Endothelial cell (in vitro differentiated cells): ENCODE measurements at places on chromosomes 4 and X. TPM values are rescaled to one million over a fixed set of nuclear protein-coding genes. Genes with fewer than 3 reads are reported as not detected.
A peak's percentile ranks its signal among the peaks of the same experiment; 100 is the strongest.

The FRG2 gene
- total RNA-seq = not detected

The GPM6B gene
- 18.8 TPM for total RNA-seq

The AMOT gene
- 31.2 TPM for total RNA-seq

The NKX3-2 gene
- total RNA-seq = 4.5 TPM

The IL9R gene
- 0.38 TPM for total RNA-seq

The HSFX1 gene
- 5.5 TPM for total RNA-seq

The DOK7 gene
- total RNA-seq = 0.69 TPM

The MAGEC1 gene
- total RNA-seq = not detected

GRCh38 chrX:124125471-124125870, 164.0 kb downstream of the STAG2 start:
- no peak for DNase-seq

DNA sequence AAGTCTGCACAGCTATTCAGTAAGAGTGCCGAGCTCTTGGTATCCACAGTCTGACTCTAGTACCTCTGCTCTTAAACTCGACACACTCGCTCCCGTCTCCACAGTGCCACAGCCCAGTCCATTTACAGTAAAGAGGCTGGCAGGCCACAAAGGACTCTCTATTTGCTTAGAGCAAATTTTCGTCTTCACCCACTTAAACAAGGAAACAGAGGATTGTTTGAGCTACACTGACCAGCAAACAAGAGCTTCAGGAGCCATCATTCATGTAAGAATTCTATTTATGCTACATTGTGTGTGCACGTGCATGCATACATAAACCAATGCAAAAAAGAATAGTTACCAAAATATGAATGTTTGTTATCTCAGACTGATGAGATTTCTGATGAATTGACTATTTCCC, 290.2 kb downstream of the USP46 start:
- DNase-seq = no peak

- DNase-seq = no peak
Measured at GRCh38 chr4:51942833-51943215, 77.3 kb downstream of the LRRC66 start.

- no peak for DNase-seq
Measured at GRCh38 chrX:146907391-146908240, 93.1 kb upstream of the CXorf51A start.

DNA sequence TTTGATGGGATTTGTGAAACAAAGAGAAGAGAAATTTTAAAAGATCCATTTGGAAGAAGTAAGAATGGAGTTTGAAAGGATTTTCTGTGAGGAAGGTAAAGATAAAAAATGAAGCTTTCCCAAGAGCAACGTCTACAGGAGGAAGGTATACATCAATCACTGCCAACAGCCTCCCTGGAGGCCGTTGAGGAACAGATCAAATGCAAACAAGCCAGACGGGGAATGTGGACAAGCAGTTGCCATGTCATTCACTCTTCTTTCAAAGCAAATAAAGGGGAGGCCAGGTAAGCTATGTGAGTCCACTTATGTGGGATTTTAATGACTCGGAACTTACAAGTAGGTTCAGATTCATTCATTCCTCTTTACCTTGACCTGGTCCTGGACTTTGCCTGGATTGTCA, 1020.5 kb upstream of the AGA start:
- DNase-seq = no peak

DNA sequence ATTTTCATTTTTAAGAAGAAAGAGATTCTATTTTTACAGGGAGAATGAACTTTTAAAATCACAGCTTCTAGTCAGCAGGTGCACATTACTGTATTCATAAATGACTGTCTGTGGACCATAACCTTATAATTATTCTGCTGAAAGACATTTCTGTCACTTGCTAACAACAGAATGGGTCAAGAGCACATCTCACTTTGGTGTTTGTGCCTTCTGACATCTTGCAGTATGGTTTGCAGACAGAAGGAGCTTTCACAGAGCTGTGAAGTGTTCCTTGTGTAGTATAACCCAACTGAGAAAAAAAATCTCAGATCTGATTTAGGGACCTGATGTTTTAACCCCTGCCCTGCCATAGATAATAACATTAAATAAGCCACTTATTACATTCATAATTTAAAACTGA, 131.4 kb upstream of the CTSO start:
- DNase-seq = no peak

- no peak for DNase-seq
Measured at GRCh38 chr4:168124008-168124641, 31.8 kb downstream of the ANXA10 start.

DNA sequence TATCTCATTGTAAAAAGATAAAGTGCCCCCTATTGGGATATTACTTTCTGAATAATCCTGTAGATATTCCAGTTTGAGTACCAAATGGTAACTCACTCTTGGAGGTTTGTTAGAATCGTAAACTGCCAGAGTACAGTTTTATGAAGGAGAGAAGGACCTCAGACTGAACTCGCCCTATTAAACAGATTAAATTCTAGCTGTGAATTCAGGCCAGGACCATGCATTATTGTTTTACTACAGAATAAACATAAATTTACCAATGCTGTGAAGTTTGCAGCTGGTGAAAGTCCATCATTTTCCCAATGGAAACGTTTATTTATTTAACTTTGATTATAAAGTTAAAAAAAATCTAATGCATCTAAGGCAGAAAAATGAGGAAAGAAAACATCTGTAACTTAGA, 20.2 kb upstream of the PRDM5 start:
- no peak for DNase-seq

DNA sequence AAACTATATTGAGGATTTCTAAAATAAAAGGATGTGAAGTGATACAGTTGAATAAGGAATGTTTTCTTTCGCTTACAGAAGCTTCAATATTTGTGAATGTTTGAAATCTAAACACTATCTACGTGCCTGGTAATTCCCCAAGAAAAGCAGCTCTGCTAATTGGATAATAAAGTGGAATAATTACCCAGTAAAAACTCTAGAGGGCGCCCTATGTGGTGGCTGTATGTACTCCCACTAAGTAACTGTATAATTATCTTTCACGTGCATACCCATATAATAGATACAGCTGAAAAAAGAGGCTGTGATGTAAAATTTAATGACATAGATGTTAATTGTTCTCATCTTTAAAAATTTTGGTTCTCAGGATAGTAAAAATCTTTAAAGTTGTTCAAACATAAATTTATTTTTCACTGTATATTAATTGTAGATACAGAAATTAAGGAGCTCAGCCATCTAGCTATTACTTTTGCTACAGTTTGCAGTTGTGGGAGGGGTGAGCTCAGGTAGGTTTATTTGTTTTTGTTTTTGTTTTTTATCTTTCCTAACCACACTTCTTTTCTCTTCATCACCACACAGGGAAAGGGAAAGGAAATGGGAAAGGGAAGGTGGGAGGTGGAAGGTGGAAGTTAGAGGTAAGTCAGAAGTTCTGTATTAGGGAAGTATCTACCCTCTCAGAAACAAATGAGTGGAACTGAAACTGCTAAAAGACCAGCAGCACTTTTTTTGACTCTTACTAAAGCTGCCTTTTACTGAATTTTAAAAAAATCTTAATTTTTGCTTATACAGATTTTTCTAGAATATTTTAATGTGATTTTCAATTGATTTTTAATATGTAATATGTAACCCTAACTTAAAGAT, 151.7 kb upstream of the RPS6KA6 start:
- no peak for DNase-seq

GRCh38 chr4:2006956-2007653, 1.7 kb downstream of the NELFA start:
- DNase-seq = no peak

DNA sequence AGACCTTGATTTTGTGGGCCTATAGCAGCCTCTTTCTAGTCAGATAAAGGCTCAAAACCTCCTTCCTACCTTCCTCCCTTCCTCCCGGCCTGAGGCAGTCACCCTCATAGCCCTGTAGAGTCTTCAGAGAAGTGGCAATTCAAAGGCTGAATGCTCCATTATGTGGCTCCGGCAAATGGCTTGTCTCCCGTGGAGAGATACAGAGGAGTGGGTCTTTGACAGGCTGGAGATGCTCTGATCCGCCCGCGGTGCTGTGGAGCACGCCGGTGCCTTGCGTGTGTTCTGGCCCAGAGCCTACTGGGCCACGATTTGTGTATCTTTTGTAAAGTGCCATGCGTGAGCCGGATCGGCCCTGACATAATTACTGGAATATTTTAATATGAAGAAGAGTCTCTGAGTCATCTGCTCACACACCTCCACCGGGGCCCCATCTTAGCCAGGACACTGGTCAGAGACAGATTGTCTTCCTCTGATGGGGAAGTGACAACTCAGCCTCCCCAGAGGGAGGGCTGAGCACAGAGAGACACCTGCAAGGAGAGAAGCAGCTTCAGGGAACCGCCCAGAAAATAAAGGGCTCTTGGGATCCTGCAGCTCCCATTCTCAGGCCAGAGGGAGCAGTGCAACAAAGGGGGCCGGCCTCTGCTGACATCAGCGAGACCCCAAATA, 88.7 kb downstream of the DCTD start:
- no peak for DNase-seq

DNA sequence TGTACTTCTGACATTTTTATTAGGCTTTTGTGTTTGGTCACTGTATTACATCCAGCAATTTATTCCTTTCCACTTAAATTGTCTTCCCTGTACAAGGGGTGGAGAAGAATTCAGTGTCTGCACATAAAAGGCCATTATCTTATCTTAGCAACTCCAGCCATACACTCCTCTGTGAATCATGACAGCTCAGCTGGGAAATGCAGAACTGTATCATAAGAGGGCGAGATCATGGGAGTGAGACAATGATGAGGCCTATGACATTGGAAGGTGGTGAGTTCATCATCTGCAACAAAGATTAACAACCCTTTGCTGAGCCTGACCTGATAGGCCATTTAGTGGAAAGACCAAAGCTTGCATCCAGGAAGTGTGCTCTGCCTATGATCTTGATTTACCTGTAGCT, 33.3 kb downstream of the SLIT2 start:
- DNase-seq = no peak

DNA sequence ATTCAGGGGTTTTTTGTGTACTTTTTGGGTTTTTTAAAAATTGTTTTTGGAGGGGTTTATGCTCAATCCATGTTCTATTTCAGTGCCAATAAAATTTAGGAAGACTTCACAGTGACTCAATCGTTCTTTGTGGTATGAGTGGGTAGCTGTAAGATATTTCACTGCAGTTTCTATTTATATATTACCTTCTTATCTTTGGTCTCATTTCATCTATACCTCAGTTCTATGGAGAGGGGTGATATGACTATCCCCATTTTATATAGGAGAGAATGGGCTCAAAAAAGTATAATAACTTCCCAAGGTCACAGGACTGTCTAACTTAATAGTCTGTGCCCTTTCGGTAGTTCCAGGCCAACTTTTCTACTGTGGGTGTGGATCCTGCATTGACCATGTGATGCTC, 74.4 kb downstream of the MSN start:
- DNase-seq = no peak

- no peak for DNase-seq
Measured at GRCh38 chrX:110755061-110755460, 40.6 kb downstream of the CHRDL1 start.

- DNase-seq = no peak
Measured at GRCh38 chr4:53744446-53745160, 153.3 kb upstream of the LNX1 start.

- DNase-seq = no peak
Measured at GRCh38 chr4:149716728-149717127, 98.9 kb downstream of the IQCM start.

DNA sequence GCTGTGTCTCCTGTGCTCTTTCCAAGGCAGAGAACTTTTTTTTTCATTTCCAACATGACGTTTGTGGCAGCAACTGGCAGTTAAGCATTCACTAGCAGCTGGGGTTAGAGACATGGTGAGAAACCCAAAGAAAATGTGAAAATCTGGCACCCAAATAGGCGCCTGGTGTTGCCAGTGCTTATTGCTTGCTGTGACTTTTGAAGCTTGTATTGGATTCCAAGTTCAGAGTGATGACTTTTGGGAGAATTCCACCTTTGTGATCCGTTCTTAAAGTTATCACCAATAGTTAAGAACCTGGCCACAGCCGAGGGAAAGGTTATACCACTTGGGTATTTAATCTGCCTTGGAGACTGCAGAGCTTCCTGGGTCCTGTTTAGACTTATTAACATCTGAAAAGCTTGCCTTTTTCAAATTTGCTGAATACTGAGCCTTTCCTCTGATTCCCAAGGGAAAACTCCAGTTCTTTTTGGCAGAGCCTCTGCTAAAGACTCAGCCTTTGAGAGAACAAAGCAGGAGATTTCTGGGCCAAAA, 101.0 kb downstream of the OPHN1 start:
- DNase-seq = no peak

DNA sequence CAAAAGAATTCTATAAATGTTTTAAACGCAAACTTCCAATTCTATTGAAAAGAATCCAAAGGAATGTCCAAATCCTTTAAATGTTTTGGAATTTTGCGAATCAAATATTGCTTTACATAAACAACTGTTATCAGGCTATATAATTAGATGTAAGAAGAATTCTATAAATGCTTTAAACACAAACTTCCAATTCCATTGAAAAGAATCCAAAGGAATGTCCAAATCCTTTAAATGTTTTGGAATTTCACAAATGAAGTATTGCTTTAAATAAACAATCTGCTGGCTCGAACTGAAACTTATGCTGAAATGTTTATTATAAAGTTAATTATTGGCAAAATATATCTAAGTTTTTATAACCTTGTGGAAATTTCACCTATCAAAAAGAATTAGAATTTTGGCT, 16.1 kb downstream of the DAPP1 start:
- DNase-seq = no peak

GRCh38 chrX:75746891-75747639, 38.0 kb downstream of the MAGEE2 start:
- peak; percentile 37 for DNase-seq

DNA sequence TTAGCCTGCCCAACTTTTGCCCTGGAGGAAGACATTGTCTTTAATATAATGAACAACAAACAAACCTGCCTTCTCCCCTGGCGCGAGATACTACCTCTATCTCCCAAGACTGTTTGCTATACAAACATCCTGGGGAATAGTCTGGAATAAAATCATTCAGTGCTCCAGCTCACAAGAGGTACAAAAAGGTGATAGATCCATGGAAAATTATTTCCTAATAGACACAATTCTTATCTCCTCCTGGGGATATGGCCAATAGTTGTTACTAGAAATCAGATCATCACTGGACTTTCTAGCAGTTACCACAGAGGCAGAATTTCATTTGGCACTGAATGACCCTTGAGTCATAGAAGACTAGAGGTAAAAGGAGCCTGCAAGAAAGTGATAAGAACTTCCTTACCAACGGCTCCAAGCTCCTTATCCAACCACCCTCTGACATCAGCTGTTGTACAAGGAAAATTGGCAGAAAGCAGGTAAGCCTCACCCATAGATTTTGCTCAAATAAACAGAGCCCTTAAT, 38.1 kb downstream of the MID1 start:
- no peak for DNase-seq
